ENCODE measurements at places on chromosomes 16 and 17. TPM values are rescaled to one million over a fixed set of nuclear protein-coding genes. Genes with fewer than 3 reads are reported as not detected.

ABCC11 gene
- total RNA-seq, result 0.76 TPM

BCO1 gene
- total RNA-seq, result not detected

NTN1 gene
- 0.11 TPM for total RNA-seq

CALB2 gene
- total RNA-seq, result not detected

CCL4 gene
- total RNA-seq, result not detected

DNA sequence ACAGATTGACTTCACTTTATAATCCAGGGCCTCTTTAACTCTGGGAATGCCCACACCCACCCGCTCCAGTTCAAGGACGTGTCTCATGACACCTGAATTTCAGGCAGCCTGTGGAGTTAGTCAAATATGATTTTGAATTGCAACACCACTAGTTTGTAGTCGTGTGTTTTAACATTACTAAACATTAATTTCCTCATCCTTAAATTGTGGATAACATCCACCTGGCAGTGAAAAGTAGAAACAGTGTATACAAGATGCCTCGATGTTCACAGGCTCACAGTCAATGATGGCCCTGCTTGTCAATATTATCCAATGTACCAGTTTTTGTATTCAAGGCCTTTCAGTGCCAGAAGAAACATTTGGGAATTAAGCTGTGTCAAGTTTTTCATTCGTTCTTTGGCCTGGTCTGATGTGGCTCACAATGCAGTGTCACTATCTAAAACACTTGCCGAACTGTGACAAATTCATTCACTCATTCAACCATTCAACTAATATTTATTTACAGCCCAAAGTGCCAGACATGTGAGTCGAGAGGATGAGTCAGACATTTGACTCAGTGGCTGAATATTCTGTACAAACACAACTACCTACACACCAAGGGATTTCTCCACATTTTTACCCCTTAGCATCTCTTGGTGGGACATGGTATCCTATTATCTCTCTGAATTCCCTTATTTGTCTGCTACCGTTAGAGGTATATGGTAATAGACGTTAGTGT, 1.4 kb downstream of the MEIOB start:
- H3K36me3 ChIP-seq, result no peaks in the 10 kb centered on the region
- peaks cover 14% of the 10 kb centered on the region for H3K27me3 ChIP-seq
- peak overlapping the region; percentile 11 for H3K27ac ChIP-seq

GRCh38 chr16:29994600-29995323, 655 bp downstream of the HIRIP3 start:
- peak overlapping the region; percentile 81 for H3K27ac ChIP-seq
- H3K27me3 ChIP-seq, result no peaks in the 10 kb centered on the region
- DNase-seq, result peak; percentile 90
- H3K4me1 ChIP-seq, result peaks cover 15% of the 10 kb centered on the region

- no peak overlapping the region for H3K4me3 ChIP-seq
- peak; percentile 4 for DNase-seq
- no peaks in the 10 kb centered on the region for H3K27me3 ChIP-seq
Measured at GRCh38 chr17:69561462-69561861, 147.0 kb downstream of the MAP2K6 start.

- H3K27ac ChIP-seq, result no peak overlapping the region
- no peaks in the 10 kb centered on the region for H3K4me1 ChIP-seq
- no peaks in the 10 kb centered on the region for H3K36me3 ChIP-seq
- H3K4me3 ChIP-seq, result no peak overlapping the region
- H3K27me3 ChIP-seq, result no peaks in the 10 kb centered on the region
- DNase-seq, result no peak
Measured at GRCh38 chr16:55273356-55273755, 50.6 kb upstream of the IRX6 start.

- peaks cover 43% of the 10 kb centered on the region for H3K36me3 ChIP-seq
- no peak overlapping the region for H3K27ac ChIP-seq
- no peaks in the 10 kb centered on the region for H3K27me3 ChIP-seq
- no peaks in the 10 kb centered on the region for H3K4me1 ChIP-seq
- H3K4me3 ChIP-seq, result no peak overlapping the region
Measured at GRCh38 chr17:30173649-30174048, 57.0 kb downstream of the NSRP1 start.

DNA sequence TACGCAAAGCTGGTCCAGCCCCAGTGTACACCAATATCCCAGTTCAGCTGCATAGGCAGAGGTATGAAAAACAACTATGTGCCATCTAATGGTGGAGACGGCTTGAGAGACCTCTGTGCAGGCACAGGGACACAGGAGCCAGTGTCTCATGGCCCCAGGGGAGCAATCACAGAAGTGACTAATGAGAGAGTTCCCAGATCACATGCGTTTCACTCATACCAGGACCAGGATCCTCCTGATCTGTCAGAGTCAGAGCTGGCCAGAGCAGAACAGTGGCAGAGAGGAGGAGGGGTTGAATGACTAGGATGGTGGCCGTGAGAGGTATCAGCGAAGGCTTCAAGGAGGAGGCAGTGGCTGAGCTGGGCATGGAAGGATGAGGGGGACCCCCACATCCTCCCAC, 41.1 kb downstream of the TMEM132E start:
- no peak overlapping the region for H3K4me3 ChIP-seq
- no peak overlapping the region for H3K27ac ChIP-seq
- no peaks in the 10 kb centered on the region for H3K27me3 ChIP-seq
- H3K36me3 ChIP-seq, result no peaks in the 10 kb centered on the region
- H3K4me1 ChIP-seq, result no peaks in the 10 kb centered on the region
- no peak for DNase-seq

DNA sequence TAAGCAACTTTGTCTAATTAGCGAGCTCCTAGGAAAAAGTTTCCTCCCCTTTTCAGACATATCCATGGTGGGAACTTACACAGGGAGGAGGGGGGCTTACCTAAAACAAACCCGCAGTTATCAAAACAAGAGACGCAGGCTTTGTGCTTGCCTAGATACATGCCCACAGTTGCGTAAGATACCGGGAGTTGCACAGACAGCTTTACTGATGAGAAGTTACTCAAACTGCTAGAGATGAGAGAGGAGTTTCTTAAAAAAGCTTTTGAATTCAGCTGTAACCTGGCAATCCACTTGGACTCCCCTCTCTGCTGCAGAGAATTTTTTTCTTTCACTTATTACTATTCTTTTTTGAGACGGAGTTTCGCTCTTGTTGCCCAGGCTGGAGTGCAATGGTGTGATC, 6.8 kb upstream of the ZP2 start:
- peaks cover 21% of the 10 kb centered on the region for H3K27me3 ChIP-seq
- no peaks in the 10 kb centered on the region for H3K36me3 ChIP-seq
- DNase-seq, result no peak
- H3K27ac ChIP-seq, result no peak overlapping the region

- no peak overlapping the region for H3K27ac ChIP-seq
- H3K36me3 ChIP-seq, result no peaks in the 10 kb centered on the region
- no peaks in the 10 kb centered on the region for H3K4me1 ChIP-seq
- peaks cover 6% of the 10 kb centered on the region for H3K27me3 ChIP-seq
Measured at GRCh38 chr16:55379371-55379770, 55.4 kb downstream of the IRX6 start.

GRCh38 chr17:45131616-45132319, 547 bp downstream of the PLCD3 start:
- no peaks in the 10 kb centered on the region for H3K27me3 ChIP-seq
- no peak overlapping the region for H3K27ac ChIP-seq
- DNase-seq, result peak; percentile 56
- H3K4me1 ChIP-seq, result peaks cover 23% of the 10 kb centered on the region
- H3K36me3 ChIP-seq, result no peaks in the 10 kb centered on the region
- H3K4me3 ChIP-seq, result peak overlapping the region; percentile 77

GRCh38 chr17:4509401-4509800, 10.7 kb downstream of the SPNS2 start:
- DNase-seq, result no peak
- no peaks in the 10 kb centered on the region for H3K36me3 ChIP-seq
- no peak overlapping the region for H3K27ac ChIP-seq
- H3K4me1 ChIP-seq, result no peaks in the 10 kb centered on the region
- 0 out of 2 replicates have a peak, but pooled peaks cover 16% of the 10 kb centered on the region for H3K27me3 ChIP-seq
